Esophagus squamous epithelium (tissue), 5 donors: ENCODE measurements at places on chromosomes 5 and 9.

DNA sequence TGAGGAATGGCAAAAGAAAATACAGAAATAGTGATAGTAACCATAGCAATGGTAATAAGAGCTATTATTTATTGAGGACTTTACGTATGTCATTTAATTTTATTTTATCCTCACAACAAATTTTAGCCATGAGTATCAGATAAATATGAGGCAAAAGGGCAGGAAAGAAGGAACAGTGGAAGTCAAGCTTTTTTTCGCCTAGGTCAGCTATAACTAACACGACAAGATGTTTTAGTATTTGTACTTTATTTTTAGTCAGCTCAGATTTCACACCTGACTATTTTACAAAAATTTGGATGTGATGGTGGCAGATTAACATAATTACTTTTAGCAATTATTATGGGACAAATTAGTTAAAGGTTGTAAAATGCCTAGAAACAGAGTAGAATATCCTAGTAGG is 34.8 kb upstream of the CDKN2B start:
- no peak for DNase-seq

DNA sequence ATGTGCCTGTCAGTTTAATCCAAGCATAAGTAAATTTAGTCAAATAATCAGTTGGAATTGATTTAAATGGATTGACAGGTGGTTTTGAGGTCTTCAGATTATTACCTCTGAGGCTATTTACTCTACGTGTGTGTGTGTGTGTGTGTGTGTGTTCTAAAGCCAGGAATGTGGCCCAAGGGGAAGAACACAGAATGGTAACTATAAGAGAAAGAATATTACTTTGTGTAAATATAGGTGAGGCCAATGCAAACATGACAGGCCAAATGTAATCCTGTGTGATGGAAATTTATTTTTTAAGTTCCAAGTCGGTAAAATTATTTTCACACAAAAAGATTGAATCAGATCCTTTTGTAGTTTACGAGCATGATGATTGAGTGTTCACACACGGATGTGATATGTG is 390.0 kb downstream of the PLK2 start:
- no peak for DNase-seq

DNA sequence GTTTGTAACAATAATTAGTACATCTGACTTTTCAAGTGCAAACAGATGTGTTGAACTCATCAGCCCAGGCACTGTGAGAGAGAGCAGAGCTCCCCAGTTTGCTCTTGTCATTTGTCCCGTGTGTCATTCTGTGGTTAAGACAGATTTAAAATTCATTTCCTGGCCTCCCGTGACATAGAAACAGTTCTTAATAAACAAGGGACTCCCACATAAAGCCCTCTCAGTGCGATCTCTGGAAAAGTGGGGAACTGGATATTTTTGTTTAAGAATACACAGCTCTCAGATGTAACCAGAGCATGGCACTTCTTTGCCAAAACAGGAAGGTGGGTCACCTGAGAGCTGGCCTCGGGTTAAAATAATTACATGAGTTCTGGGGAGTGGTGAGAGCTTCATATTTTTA is 58.6 kb downstream of the PRKACG start:
- no peak for DNase-seq

DNA sequence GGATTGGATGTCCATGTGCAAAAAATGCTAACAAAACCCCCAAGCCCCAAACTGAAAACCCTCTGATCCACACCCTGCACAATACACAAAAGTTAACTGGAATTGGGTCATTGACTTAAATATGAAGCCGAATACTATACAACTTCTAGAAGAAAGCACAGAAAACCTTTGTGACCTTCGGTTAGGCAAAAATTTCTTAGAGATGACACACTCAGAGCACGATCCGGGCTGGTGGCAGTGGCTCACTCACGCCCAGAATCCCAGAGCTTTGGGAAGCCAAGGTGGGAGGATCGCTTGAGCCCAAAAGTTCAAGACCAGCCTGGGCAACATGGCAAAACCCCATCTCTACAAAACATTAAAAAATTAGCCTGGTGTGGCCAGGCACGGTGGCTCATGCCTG is 1.8 kb upstream of the DIPK1B start:
- DNase-seq, result no peak

DNA sequence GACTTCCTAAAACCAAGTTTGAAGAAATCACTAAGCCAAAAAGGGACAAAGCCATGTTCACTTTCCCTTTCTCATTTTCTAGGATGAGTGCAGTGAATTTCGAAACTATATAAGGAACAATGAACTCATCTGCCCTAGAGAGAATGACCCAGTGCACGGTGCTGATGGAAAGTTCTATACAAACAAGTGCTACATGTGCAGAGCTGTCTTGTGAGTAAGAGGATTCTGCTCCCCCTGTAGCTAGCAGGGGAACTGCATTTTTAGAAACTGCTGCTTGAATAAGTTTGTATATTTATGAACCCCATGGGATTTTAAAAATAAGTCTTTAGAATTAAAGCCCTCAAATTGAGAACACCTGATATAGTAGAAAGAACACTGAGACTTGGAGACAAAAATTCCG is 42.7 kb upstream of the SPINK14 start:
- DNase-seq, result no peak

GRCh38 chr9:72041775-72042194 is 18.6 kb downstream of the C9orf57 start:
- no peak for DNase-seq

- no peak for DNase-seq
Observed at GRCh38 chr5:121109817-121110216, 645.7 kb downstream of the PRR16 start.

- DNase-seq, result no peak
Observed at GRCh38 chr9:86126998-86127972, 27.9 kb upstream of the GOLM1 start.

DNA sequence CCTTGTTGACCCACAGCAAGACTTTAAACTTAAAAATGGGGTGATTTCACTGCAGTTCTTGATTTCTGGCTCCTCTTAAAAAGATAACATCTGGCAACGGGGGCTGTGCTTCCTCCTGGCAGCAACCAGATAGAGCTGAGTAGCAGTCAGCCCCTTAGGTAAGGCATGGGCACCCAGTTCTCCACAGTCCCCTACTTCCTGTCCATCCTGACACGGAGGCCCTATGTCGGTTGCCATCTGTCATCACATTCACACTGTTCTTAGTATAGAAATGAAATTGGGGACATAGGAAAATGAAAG is 11.7 kb downstream of the CD74 start:
- no peak for DNase-seq

GRCh38 chr5:39476843-39477220 is 52.1 kb upstream of the DAB2 start:
- no peak for DNase-seq

GRCh38 chr9:77523891-77524290 is 124.2 kb downstream of the GNA14 start:
- DNase-seq, result no peak

DNA sequence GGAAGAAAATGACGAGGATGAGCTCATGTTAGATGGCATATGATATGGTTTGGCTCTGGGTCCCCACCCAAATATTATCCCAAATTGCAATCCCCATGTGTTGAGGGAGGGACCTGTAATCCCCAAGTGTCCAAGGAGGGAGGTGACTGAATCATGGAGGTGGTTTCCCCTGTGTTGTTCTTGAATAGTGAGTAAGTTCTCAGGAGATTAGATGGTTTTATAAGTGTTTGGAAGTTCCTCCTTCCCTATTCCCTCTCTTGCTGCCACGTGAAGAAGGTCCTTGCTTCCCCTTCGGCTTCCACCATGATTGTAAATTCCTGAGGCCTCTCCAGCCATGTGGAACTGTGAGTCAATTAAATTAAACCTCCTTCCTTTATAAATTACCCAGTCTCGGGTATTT is 10.1 kb downstream of the EDIL3 start:
- DNase-seq, result no peak

DNA sequence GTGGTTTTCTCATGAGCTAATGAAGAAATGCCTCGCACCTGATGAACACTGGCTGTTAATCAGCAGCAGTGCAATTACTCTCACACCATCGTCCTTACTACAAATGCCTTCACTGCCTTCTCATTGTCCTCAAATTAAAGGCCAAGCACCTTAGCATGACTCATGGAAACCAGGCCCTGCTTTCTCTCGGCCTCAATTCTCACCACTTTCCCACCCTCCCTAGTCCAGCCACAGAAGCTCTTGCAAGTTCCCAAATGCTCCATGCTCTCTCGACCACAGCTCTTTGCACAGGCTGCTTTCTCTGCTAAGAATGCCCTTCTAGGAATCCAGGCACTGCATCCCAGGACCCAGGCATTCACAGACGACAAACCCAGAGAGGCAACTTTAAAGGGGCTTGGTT is 94.6 kb upstream of the KLF4 start:
- no peak for DNase-seq

DNA sequence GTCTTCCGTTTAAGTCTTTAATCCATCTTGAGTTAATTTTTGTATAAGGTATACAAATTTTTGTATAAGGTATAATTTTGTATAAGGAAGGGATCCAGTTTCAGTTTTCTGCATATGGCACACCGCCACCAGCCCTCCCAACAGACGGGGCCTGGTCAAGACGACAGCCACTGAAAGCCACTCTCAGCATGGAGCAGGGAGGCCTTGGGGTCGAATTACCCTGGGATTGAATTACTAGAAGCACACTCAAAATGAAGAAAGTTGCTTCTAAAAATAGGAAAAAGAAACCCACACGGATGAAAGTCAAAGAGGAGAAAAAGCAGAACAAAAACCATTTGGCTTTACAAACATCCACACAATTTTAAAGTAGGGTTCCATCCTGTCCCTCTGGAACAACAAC is 586.2 kb upstream of the ADAMTS16 start:
- no peak for DNase-seq

DNA sequence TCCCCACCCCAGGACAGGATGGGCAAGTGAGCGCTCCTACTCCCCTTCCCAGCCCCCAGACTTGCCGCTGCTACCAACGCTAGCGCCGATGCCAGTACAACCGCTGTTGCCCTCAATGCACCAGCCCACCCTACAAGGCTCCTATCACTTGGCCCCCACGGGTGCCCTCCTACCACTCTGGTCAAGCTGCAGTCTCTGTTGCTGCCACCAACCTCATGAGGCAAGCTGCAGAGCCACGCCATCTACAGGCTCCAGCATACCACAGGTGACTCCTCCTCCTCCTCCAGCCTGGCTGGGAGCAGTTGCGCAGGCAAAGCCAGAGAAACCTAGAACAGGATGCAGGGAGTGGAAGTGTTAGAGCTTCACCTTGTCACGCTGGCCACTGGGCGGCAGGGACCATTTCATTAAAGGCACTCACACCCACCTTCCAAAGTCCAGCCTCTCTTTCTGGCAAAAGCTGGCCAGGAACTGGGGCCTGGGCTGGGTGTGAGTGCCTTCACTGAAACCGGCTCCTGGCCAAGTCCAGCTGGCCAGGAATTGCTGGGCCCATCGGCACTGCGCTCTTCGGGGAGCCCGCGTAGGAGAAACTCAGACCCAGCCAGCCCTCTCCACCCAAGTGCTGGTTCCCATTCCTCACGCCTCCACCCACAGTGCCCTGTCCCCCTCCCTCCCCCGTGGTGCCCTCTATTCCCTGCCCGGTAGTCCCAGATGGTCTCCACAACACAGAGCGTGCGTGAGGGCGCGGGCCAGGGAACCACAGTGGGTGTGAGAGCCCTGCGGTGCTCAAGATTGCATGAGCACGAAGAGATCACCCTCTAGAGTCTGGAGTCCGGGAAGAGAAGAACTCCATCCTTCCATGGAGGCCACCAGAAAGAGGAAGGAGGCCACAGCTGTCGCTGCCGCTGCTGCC is 1.6 kb upstream of the PCAT7 start:
- DNase-seq, result no peak

GRCh38 chr9:138015021-138015829 is 137.6 kb downstream of the CACNA1B start:
- DNase-seq, result no peak

DNA sequence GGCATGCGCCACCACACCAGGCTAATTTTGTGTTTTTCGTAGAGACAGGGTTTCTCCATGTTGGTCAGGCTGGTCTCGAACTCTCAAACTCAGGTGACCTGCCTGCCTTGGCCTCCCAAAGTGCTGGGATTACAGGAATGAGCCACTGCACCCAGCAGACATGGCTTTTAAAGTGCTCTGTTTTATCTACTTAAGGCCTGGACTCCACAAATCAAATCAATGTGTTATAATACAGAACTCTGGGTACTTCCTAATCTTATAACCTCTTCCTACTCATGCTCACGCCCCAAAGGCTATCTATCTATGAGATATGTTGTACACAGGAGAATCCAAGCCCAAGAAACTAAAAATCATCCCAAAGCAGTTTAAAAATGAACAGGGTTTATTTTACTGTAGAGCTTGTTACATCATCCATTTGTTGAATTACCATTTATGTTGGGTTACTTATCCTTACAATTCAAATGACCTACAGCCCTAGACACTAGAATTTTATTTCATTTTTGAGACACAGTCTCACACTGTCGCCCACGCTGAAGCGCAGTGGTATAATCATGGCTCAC is 155.1 kb downstream of the EFNA5 start:
- DNase-seq, result no peak

DNA sequence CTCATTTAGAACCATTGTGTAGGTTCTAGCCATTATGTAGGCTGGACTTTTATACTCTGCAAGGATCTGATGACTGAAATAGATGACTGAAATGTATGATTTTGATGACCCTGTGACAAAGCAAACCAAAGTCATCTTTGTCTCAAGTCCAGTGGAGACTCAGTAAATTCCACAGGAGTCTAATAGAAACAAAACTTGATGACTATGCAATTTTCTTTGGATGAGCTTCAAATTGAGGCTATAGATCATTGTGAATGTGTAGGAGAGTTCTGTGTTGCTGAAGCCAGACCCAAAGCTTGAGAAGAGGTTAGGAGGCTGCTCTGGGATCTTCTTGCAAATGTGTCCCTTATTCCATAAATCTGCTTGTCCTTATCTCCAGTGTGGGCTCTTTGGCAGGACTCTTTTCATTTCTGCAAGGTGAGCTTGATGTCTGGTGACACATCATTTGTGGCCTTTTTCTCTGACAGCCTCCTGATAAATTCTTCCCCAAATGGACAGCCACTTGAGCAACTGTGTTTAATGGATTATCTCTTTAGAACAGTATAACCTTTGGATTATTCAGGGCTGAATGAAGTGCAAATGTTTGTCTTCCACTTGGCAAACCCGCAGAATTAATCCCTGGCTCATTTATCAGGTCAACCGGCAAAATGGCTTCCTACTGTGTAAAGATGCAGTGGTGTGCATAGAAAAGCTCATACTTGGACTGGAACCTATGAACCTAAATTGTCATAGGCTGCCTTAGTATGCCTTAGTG is 235.1 kb upstream of the ANKH start:
- DNase-seq, result no peak

- DNase-seq, result no peak
Observed at GRCh38 chr5:126119887-126120442, 303.2 kb upstream of the GRAMD2B start.

GRCh38 chr9:75414371-75415160 is 326.3 kb downstream of the OSTF1 start:
- no peak for DNase-seq

DNA sequence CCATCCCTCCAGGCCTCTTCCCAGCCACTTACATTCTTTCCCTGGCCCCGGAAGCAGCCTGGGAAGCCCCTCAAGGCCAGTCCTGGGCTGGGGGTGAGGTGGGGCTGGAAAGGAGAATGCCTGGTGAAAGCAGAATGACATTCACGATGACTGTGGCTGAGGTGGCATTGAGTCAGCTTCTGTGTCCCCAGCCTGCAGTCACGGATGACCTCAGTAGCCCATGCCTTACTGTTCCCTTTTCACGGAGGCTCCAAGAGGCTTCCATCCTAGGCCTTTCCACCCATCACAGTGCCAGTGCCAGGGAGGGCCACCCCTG is 2.7 kb downstream of the PRDM12 start:
- no peak for DNase-seq
